Activated CD8-positive, alpha-beta memory T cell treated with anti-CD3 and anti-CD28 coated beads for 1 hour (primary cell): ENCODE measurements at places on chromosomes 13 and 19.

DNA sequence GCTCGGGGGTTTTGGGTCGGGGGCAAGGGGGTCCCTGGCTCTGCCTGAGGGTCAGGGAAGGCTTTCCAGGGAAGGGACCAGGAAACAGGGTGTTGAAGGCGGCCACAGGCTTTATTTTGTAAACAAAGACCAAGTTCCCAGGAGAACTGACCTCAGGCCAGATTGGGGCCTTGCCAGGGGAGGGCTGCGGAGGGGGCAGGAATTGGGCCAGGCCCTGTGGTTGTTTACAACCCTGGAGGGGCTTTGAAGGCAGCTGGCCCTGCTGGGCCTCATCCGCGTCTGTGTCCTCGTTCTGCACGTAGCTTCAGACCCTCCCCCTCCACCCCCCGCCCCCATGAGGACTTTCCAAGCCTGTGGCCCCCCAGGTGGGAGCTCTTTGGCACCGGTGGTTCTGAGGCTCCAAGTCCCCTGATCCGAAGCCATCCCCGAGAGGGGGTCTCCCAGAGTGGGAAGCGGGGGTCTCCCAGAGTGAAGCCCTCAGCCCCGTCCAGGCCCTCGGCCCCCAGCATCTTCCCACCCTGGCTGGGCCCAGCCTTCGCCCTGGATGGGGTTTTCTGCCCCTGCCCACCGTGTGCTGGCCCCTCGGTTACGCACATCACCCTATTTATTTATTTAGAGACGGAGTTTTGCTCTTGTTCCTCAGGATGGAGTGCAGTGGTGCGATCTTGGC is 13.5 kb upstream of the BSG start:
- DNase-seq = no peak

DNA sequence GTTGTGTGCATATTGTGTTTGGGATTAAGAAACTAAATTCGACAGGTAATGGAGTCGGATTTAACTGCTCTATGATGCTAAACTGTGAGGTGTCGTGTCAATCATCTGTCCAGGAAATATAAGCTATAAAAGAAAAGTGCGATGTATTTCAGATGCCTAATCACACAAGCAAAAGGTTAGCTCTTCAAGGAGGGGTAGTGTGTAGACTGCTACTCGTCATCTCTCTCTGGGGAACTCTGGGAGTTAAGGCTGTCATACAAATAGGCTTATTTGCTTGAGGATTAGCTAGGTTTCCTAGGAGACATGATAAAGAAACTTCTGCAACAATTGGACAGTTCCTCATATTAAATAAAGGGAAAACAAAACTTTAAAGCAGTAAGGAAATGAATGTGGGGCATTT is 462.1 kb downstream of the OLFM4 start:
- no peak for DNase-seq

GRCh38 chr19:17739121-17739875 is 12.0 kb upstream of the FCHO1 start:
- DNase-seq = no peak

DNA sequence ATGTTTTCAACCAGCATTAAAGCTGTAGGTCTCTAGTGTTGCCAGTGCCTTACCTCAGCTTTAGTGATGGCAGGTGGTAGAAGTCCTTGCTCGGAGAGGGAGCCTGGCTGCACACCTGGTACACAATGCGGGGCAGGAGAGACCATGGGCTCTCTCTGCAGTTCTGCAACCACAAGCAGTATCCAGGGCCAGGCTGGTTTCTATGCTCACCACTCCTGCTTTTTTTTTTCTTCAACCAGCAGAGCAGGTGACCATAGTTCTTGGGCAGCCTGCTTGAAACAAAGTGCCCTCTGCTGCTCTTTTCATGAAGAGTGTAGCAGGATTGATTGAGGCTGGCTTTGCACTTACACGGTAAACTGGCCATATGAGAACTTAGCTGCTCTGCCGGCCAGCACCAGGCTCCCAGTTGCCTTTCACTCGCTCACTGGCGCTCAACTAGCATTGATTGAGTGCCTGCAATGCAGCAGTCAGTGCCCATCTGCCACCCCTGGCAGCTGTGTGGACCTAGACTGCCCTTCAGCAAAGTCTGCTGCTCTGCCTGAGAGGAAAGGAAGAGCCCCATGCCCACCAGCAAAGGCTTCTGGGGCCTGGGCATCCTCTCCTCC is 4.4 kb upstream of the CHAMP1 start:
- DNase-seq = no peak

- no peak for DNase-seq
These were observed 176.9 kb downstream of the SHISA2 start for GRCh38 chr13:25874907-25875306.

- DNase-seq = no peak
These were observed 331.1 kb upstream of the KLF12 start for GRCh38 chr13:74465271-74465670.

GRCh38 chr13:25847635-25848626 is 203.9 kb downstream of the SHISA2 start:
- no peak for DNase-seq

GRCh38 chr13:111517641-111518010 is 197.2 kb downstream of the TEX29 start:
- no peak for DNase-seq

GRCh38 chr19:13693889-13694288 is 70.4 kb upstream of the MRI1 start:
- DNase-seq = no peak

- no peak for DNase-seq
These were observed 140.5 kb downstream of the KLF12 start for GRCh38 chr13:73993661-73994060.

DNA sequence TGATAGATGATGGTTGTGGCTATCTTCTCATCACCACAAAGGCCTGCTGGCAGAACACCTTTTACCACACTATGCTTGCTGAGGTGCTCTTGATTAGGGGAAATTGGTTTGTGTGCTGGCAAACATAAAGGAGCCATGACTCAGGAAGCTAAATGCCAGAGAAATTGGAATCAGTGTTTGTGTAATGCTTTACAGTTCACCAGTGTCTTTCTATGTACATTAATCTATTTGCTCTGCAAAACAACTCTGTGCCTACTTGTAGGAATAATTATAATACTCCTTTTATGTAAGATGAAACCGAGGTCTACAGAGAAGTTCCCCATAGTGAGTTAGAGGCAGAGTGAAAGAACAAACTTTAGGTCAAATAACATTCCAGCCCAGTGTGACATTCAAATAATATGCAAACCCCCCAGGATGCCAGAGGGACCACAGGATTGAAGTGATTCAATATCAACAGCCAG is 390.5 kb upstream of the HTR2A start:
- DNase-seq = no peak

GRCh38 chr13:96299235-96299634 is 209.3 kb downstream of the HS6ST3 start:
- DNase-seq = no peak

GRCh38 chr13:102530751-102531150 is 66.0 kb upstream of the TPP2 start:
- DNase-seq = no peak

GRCh38 chr13:35714588-35715377 is 238.3 kb upstream of the MAB21L1 start:
- DNase-seq = no peak

DNA sequence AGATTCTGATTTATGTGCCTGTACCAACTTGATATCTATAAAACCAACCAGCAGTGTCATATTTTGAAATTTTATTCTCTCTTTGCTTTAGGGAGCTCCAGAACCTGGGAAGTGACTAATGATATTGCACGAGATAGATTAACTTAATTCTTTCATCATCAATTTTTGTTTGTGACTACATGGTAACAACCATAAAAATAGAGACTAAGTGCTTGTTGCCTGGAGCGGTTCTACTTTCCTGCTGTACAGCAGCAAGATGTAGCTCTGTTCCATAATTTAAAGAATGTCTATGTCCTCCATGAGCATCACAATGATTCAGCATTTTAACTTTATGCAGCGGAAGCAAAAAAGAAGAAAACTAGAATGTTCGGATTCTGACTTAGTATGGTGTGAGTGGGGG is 275.6 kb downstream of the KLF5 start:
- DNase-seq = no peak
